Stimulated activated CD4-positive, alpha-beta T cell treated with anti-CD3 and anti-CD28 coated beads, Interleukin-12 subunit alpha, Interleukin-12 subunit beta, amount 100 ng/mL, for 4 hours (primary cell): ENCODE measurements at places on chromosomes 16 and 17.

- DNase-seq, result no peak
These were observed 15.9 kb upstream of the CLEC18C start for GRCh38 chr16:70157477-70158260.

DNA sequence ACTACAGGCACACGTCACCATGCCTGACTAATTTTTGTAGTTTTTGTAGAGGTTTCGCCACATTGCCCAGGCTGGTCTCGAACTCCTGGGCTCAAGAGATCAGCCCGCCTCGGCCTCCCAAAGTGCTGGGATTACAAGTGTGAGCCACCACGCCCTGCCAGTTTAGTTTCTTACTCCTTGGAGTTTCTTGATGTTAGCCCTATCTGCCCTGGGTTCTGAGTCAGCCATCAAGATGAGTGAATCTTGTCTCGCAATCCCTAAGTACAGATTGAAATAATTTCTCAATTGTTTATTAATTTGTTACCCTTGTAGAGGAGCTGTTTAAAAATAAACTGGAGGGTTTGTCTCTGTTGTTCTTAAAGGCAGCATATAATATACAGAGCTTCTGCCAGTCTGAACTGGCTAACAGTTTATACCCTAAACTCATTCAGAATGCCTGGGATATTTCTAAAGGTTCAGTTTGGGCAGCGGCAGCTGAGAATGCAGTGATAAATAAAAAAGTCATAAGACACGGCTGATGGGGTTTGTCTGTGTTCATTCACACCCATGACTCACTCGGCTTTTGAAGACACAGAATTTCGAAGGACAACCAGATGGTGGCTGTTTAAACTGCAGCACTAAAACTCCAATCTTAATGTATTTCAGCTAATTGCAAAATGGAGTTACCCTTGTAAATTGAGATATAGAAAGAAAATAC is 39.6 kb downstream of the GPRC5B start:
- DNase-seq, result no peak

DNA sequence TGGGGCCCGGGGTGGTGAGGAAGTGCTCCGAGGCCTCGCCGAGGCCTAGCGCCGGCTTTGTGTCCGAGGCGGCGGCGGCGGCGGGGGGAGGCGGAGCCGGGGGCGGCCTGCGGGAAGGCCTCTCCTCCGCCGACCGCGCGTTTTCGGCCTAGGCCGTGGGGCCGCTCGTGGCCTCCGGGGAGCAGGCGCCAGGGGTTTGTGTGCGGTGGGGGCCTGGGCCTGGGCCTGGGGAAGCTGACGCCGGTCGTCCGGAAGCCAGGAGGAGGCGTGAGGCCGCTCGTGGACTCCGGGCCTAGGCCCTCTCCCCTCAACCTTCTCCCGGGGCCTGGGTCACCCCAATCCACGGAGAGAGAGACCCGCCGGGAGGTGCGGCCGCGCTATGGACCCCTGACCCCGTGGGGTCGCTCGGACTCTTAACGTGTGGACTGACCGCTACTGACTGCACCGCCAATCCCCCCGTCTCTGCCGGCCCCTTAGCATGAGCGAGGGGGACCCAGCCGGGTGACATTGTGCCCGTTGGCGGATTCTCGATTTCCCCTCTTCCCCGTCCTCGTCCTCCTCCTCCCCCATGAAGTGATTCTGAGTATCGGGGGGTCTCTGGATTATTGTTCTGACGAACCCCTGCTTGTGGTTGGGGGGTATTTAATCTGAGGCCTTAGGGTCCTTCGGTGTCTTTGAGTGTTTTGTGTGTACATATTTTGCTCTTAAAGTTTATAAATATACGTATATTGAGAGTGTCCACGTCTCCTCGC is 660 bp downstream of the RBBP6 start:
- DNase-seq, result peak; percentile 50

DNA sequence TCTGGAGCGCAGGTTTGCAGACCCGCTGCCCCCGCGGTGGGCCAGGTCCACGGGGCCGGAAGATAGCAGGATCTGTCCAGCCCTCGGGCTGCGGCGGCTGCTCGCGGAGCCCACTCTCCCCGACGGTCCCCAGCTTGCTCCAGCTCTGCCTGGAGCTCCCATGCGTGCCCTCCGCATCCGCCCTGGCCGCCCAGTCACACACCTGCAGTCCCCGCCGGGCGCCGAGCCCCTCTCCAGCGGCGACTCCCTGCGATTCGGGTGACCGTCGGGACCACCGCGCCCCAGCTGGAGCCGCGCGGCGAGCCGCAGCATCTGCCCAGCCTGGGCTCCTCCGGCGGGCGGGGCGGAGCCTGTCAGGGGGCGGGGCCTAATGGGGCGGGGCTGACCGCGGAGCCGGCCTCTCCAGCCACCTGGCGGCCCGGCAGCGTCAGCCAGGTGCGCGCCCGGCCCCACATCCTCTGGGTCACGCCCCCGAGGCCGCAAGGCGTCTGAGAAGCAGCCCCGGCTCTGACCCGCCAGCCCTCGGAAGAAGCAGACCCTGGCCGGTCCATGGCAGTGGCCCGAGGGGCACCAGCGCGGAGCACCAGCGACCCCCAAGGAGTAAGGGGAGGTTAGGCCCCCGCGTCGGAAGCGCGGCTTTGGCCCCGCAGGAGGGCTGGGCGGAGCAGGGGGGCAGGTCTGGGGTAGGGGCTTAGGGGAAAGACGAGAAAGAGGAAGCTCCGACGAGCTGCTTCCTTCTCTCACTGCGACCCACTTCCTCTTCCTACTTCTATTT is at the start of gene PIK3R5:
Gene PIK3R5 (minus strand): TSS at position 314 of the 775 bp plus-strand sequence. CDS start 54,213 bp downstream, outside the sequence.
- DNase-seq, result peak; percentile 83

DNA sequence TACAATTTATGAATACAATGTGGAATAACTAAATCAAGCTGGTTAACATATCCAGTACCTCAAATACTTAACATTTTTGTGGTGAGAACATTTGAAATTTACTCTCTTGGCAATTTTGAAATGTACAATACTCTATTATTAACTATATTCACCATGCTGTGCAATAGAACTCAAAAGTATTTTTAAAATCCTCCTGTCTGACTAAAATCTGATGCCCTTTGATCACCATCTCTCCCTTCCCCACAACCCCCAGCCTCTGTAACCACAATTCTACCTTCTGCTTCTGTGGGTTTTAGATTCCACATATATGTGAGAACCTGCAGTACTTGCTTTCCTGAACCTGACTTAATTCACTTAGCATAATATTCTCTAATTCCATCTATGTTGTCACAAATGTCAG is 71.6 kb upstream of the ALOX12 start:
- no peak for DNase-seq

DNA sequence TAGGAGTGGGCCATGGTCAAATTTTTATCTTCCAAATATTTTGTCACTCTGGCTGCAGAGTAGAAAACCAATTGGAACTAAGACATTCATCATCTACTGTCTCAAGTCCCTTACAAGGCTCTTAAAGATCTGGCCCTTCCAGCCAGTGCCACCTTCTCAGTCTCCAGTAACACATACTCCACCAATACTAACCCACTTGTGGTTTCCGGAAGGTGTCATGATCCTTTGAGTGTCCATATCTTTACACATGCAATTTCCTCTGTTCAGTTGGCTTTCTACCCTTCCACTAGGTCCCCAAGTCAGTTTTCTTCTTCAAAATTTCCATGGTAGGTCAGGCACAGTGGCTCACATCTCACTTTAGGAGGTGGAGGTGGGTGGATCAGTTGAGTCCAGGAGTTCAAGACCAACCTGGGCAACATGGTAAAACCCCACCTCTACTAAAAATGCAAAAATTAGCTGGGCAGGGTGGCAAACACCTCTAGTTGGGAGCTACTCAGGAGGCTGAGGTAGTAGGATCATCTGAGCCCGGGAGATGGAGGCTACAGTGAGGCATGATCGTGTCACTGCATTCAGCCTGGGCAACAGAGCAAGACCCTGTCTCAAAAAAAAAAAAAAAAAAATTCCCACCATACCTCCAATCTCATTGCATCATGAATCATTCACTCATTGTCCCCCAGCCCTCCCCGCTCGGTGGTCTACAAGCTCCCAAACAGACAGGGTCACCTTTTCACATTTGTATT is 6.0 kb upstream of the GRB2 start:
- no peak for DNase-seq

GRCh38 chr16:86195863-86196630 is 297.1 kb downstream of the IRF8 start:
- no peak for DNase-seq

GRCh38 chr16:28139530-28139929 is 72.2 kb downstream of the XPO6 start:
- no peak for DNase-seq

- no peak for DNase-seq
These were observed 38.8 kb downstream of the IST1 start for GRCh38 chr16:71933913-71934695.

- peak; percentile 61 for DNase-seq
These were observed at the start of gene ZBTB4 for GRCh38 chr17:7479213-7480088. Gene ZBTB4, minus strand, starts transcription at chr17:7479631. Its CDS starts 12,830 bp downstream, at chr17:7466801.

GRCh38 chr17:51372345-51373004 is 112.1 kb downstream of the UTP18 start:
- no peak for DNase-seq

DNA sequence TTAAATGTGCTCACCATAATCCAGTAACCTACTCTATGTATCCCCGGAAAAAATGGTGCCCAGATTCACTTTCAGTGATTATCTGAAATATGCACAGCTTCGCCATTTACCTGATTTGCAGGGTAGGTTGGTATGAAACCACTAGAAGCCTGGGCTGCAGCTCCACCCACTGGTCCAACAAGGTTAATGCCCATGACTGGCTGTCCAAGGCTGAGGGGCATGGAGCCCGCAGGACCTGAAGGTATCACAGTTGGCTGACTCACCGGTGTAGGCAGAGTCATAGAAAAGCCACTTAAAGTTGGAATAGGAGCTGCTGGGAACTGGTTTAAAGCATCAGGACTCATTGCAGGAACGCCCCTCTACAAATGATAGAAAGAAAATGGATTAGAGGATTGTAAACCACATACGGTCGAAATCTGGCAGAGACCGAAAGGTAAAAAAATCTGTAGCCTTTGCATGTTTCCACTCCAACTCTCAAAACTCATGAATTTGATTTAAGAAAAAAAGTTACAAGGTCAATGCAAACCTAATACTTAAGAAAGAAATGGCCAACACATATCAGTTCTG is 38.6 kb downstream of the SYNRG start:
- peak; percentile 17 for DNase-seq

- DNase-seq, result no peak
These were observed 113.4 kb downstream of the MRM1 start for GRCh38 chr17:36714789-36715188.

GRCh38 chr17:19719355-19720209 is 3.2 kb upstream of the SLC47A2 start:
- no peak for DNase-seq

GRCh38 chr16:8489580-8489979 is 100.7 kb downstream of the TMEM114 start:
- DNase-seq, result no peak

DNA sequence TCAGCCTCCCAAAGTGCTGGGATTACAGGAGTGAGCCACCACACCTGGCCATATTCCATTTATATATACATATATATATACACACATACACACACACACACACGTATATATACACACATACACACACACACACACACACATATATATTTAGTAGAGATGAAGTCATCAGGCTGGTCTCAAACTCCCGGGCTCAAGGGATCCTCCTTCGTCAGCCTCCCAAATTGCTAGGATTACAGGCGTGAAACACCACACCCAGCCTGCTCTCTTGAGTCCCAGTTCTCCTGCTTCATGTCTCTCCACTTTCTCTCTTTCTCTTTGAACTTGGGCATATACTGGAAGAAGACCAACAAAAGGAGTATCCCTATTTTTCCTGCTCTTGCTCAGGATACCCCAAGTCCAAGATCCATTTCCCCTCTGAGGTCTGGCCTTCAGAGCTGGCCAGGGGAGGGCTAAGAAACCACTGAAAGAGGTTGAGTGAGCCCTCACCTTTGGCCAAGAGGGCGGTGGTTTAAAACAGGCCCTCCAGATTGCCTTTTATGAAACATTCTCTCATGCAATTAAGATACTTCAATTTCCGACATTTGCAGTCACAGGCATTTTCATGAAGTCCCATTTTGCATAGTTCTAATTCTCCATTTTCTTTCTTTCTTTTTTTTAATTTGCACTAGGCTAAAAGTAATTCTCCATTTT is 37.9 kb downstream of the CIBAR2 start:
- DNase-seq, result no peak

DNA sequence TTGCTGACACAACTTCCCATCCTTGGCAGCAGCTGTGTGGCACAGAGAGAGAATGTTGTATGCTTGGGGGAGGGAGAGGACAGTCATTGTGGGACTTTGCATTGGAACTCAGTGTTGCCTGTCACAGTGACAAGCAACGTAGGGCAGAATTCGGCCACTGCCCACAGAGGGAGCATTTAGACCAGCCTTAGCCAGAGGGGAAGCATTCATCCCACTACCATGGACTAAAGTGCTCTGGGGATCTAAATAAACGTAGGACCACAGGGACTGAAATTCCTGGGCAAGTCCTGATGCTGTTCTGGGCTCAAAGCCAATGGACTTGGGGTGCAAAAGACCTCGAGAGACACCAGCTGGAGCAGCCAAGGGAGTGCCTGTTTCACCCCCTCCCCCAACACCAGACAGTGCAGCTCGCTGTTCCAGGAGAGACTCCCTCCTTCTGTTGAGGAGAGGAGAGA is 44.9 kb downstream of the ABCA8 start:
- no peak for DNase-seq

GRCh38 chr16:11596572-11597226 is 10.0 kb upstream of the LITAF start:
- DNase-seq, result no peak
